COR-L47 (cell line): ENCODE measurements at places on chromosomes 13 and 19.
A peak's percentile ranks its signal among the peaks of the same experiment; 100 is the strongest.

DNA sequence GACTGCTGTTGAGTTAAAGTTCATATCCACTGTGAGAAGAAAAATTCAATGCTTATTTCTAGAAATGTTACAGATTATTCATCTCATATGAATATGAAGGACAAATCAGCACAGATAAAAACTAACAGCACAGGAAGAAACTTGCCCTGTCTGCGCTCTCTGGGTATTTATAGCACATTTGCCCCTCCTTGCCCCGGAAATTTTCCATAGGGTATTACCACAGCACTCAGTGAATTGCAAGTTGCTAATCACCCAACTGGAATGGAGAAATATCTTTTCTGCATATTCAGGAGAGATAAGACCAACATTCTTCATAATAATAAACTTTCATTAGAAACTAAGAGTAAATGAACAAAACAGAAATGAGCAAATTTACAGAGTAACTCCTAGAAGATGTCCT lies 318.0 kb upstream of the KLF12 start:
- no peak for DNase-seq

DNA sequence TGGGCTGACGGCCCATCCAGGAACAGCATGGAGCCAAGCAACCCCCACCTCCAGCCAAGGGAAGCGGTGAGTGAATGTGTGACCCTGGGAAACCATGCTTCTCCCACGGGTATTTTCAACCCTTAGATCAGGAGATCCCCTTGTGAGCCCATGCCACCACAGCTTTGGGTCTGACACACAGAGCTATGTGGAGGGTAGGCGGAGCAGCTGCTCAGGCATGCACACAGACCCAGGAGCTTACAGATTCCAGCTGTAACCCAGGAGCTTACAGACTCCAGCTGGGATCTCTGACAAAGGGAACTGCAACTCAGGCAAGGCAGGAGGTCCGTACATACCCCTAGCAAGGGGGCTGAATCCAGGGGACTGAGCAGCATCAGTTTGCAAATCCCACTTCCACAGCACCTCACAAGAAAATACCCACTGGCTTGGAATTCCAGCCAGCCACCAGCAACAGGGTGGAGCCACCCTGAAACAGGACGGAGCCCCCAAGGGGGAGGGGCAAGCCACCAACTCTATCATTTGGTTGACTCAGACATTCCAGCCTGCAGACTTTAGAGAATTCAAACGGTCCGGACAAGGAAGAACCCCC lies 40.8 kb upstream of the RFXAP start:
- DNase-seq = no peak

- no peak for DNase-seq
Measured at GRCh38 chr19:51535535-51535934, 4.1 kb upstream of the SIGLEC6 start.

DNA sequence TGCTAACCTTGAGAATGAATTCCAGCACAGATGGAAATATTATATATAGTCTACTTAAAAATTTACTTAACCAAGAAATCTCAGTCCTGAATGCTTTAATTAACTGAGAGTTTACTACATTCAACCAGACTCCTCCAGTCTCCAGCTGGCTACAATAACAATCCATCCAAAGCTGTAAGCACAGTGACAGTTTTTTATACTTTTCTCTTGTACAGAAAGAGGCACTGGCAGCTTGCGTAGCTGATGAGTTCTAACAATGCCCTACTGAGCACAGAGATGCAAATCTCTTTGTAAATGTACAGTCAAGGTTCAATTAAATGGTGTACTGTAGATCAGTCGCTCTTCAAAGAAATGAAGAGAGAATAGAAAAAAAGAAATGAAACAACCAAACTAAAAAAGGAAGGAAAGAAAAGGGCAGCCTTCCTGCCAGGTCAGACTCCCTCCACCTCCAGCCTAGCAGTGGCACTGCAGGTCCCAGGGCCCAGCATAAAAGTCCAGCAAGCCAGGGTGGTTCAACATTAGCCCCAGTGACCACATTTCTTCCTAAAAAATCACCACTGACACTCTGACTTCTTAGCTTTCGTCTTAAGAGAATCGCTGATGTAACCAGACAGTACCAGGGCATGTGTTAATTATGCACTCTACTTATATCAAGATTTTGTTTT lies 88.4 kb downstream of the SACS start:
- DNase-seq = no peak

DNA sequence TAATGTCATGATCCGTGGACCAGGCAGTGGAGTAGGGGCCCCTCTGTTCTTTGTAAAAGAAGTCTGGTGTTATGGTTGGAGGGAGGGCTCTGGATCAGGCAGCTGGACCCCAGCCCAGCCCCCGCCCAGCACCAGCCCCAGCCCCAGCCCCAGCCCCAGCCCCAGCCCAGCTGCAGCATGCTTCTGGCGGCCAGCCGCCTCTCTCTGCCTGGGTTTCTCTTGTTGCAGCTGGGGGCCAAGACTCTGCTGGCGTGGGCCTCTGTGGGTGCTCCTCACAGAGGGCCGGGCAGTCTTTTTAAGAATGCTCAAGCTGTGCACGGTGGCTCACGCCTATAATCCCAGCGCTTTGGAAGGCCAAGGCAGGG lies 17.9 kb downstream of the DOT1L start:
- DNase-seq = no peak

DNA sequence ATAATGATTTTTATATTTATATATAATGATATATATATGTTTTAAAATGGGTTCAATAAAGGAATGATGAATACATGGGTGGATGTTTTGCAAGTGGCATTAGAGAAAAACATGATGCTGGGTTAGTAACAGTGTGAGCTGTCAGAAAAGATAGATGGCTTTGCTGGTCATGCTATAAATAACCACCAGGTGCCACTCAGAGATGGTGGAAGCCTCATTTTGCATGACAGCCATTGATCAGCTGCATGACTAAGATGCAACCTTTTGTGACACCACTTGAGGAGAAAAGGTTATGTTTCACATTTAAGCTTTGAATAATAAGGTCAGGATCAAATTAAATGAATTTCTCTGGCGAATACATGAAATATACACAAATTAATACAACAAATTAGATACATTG lies 737.7 kb downstream of the PCDH9 start:
- DNase-seq = peak; percentile 69

GRCh38 chr13:101706651-101707050 lies 254.2 kb downstream of the ITGBL1 start:
- DNase-seq = no peak

DNA sequence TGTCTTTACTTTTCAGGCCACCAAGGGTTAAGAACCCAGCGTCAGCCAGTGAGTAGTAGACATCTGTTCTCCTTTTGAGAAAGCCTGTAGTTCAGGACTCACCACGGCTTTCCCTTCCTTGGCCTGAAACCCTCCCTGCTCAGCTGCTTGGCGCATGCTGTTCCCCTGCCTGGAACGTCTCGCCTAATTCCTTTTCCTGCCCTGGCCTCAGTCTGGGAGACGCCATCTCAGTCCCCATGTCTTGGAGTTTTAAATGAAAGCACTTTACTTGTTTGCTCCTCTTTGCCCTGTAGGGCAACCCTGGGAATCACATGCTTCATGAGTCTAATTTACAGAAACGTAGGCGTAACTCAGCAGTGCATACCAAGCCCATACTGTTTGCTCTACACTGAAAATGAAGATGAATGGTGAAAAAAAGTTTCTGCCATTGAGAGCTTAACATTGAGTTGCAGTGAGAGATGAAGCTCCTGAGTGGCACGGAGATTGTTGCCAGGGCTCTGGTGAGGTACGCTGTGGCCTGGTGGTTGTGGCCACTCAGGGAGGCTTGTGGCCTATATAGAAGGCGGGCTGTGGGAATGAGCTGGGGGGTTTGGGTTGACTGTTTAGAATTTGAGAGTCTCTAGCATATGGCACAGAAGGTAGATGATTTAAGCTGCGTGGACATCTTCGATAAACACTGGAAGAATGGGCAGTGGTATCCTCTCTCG lies 52.8 kb downstream of the GATAD2A start:
- no peak for DNase-seq

DNA sequence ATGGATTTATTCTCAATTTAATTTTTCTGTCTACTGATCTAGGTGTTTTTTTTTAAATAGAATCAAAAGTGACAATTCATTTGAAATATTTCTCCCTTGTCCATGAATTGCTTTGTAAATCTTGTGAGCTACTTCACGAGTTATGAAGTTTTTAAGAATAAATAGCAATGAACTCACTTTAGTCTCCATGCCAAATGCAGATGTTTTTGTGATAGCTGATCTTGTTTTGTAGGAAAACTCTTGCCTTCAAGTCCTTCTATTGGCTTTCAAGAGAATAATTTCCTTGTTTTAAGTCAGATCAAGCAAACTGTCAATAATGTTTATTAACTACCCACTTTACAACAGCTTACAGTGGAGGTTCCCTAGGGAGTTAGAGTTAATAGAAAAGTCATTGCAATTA lies 99.8 kb downstream of the ITGBL1 start:
- DNase-seq = no peak

- DNase-seq = no peak
Measured at GRCh38 chr19:16899566-16900075, 10.8 kb downstream of the F2RL3 start.

DNA sequence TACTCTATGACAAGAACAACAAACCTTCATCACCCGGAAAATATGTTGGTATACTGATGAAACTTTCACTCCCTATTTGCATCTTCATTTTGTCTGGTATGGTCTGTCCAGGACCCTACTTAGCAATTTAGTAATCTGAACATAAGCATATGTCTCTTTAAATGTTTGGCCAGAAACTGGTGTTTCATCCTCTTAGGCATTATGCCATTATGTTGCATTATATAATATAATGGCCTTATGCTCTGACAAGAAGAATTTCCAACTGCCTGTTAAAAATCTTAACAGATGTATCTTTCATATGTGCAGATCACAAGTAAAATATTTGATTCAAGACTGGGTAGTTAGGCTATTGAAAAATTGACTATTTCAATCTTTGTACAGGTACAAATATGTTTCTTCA lies 610.6 kb upstream of the PRR20A start:
- no peak for DNase-seq

- DNase-seq = no peak
Measured at GRCh38 chr13:46983881-46984280, 87.0 kb upstream of the HTR2A start.

- DNase-seq = no peak
Measured at GRCh38 chr19:37817180-37817981, 38.0 kb upstream of the ZNF573 start.

- DNase-seq = no peak
Measured at GRCh38 chr13:20911037-20911436, 8.5 kb upstream of the XPO4 start.

GRCh38 chr13:113122550-113123225 lies at the start of gene F10:
F10 (plus strand) TSS chr13:113122799; CDS start chr13:113122856, 57 bp downstream.
- no peak for DNase-seq

DNA sequence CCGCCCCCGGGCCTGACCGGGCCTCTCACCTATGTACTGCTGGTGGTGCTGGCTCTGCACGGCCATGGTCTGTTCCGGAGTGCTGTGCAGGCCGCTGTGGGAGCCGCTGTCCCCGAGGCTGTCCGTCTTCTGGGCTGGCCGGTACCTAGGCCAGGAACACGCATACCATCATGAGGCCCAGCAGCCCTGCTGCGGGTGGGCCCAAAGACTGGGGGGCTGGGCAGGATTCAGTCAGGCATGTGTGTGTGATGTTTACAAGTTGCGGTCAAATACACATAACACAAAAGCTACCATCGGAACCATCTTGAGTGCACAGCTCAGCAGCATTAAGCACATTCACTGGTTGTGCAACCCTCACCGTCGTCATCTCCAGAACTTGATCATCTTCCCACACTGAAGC lies 32.2 kb upstream of the RANBP3 start:
- DNase-seq = no peak

- DNase-seq = no peak
Measured at GRCh38 chr13:59641817-59642216, 521.9 kb downstream of the DIAPH3 start.

GRCh38 chr13:84896128-84896527 lies 903.1 kb downstream of the SLITRK6 start:
- peak; percentile 48 for DNase-seq

DNA sequence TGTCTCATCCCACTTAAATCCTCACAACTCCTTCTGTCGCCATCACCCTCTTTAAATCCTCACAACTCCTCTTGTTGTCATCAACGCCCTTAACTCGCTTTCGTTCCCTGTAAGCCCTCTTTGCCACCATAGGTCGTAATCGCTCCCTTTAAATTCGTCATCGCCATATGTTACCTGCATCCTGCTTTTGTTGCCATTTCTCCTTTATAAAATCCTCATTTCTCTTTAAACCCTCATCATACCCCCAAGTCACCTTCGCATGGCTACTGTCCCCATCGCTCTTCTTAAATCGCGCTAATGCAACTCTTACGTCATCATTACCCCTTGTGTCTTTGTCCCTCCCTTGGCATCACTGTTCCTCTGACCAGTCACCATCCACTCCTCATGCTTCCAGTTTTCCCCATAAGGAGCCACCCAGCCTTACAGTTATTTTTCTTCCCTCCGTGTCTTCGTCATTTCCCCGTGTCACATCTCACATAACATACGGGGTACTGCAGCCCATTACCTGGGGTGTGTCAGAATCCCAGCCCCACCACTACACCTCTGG lies 539 bp downstream of the PLD3 start:
- DNase-seq = no peak

DNA sequence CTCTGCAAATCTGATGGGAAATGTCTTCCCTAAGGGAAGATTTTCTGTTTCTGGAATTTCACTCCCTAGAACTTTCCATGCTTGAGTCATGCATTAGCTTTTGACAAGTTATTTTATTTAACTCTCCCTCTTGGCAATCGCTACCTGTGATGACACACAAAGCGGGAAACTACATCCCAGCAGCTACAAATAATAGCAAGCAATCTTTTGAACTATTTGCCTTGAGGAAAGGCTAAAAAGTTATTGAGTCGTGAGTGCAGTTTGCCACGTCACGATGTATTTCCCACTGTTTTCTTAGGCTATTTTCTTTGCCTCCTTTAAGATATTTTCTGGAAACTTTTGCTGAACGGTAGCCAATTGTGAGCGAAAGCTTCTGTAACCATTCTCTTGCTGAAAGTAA lies 353.3 kb upstream of the HTR2A start:
- no peak for DNase-seq

DNA sequence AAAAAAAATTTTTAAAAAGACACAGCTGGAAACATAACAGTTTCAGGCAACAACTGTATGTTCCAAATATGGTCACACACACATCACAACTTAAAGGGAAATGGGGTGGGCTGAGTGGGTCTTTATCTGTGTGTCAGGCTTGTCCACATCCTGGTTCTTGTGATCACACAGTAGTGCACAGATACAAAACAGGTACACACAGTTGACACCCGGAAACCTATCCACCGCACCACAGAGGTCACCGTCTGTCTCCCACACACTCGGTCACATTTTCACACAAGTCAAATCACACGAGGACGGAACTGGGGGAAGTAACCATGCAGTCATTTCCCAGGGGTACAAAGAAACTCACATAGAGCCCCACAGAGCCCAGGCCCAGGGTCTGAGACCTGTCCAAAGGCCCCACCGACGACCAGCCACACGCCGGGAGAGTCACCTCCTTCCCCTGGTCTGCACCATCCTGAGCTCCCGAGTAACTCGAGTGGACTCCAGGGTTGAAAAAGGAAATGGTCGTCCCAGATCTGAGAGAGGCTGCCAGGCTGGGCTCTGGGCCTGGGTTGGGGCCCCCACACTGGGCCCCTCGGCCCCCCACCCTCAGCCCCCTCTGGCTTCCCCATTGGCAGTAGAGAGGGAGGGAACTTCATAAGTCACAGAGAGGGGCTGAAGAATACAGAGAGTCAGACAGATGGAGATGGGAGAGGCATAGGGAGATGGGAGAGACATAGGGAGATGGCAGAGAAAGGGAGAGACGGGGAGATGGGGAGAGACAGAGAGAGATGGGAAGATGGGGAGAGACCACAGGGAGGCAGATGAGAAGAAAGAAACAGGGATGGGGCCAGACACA lies 1.3 kb upstream of the PPAN start:
- DNase-seq = no peak
